ENCODE measurements at places on chromosomes 1 and 21.

DNA sequence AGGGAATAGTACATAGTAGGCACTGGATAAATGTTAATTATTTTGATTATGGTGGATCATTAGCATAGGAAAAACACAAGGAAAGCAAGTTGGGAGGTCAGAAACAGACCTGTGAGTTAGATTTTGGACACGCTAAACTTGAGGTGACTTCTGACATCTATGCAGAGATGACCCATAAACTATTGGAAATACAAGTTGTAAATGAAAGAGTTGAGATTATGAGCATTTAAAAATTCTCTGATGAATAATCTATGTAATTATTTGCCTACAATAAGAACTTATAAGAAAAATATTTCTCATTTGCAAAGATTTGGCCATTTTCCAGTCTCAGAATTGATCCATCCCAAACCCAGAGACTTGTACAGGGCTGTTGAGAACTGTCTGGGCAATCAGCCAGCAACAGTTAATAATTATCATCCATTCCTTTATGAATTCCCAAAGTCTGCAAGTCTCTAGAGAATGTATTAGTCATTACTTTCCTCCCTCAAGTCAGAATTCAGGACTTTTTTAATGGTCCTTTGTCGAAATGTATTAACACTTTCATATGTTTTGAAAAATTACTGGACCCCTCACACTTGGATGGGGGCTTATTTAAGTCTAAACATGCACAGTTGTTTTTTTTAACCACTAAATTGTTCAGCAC lies 19.4 kb upstream of the SLAMF6 start:
- DNase-seq: no peak

- peak; percentile 32 for DNase-seq
These were observed 1.1 kb downstream of the SHISAL2A start for GRCh38 chr1:52634111-52634510.

DNA sequence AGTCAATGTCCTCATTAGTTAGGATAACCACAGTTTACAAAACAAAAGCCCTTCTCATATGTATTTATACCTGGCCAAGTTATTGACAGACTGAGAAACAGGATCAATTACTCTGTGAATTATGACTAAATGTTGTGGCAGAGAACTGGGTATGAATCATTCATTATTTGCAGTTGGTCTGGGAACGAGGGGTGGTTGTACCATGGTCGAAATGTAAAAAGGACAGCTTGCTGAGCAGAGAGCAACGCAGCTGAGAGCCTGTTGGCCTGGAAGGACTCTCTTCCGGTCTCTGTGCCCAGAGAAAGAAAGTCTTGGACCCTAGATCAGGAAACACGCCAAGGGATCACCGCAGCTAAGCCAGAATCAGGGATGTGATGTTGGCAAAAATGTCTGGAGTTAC lies 169.6 kb downstream of the DISC1 start:
- no peak for DNase-seq

DNA sequence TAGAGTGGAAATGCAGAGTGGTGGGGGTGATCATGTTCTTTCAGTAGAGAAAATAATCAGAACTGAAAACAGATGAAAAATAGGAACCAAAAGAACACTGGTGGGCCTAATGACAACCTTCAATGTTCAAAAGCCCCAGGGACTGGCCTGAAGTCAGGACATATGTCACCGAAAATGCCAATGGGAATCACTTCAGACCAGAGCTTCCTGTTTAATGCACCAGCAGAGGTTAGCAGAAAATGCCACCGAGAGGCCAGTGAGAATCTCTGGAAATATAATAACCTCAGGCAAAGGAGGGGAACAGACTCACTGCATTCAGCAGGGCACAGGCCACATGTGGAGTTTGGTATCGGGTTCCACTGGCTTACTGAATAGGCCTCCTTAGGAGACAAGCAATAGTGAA lies 15.9 kb upstream of the CD58 start:
- DNase-seq: no peak

DNA sequence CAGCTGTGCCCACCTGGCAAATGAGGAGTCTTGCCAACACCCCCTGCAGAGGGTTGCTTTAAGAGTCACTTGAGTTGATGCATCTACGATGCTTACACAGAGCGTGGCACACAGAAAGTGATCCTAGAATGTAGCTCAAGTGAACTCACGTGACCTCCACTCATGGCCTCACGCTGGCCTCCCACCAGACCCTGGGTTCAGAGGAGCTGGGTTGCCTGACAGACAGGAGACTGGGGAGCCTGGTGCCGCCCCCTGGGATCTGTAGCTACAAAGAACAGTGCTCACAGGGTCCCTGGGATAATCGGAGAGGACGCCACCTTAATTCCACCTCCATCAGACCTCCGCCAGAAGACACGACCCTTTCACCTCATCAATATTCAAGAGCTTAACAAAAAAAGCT lies 81.4 kb upstream of the CASZ1 start:
- DNase-seq: no peak

All from stimulated activated CD4-positive, alpha-beta T cell treated with anti-CD3 and anti-CD28 coated beads, Interleukin-2, amount 100 ng/mL, for 24 hours (primary cell).